Midbrain (tissue), 1 donor: ENCODE measurements at places on chromosomes 13 and 19.

DNA sequence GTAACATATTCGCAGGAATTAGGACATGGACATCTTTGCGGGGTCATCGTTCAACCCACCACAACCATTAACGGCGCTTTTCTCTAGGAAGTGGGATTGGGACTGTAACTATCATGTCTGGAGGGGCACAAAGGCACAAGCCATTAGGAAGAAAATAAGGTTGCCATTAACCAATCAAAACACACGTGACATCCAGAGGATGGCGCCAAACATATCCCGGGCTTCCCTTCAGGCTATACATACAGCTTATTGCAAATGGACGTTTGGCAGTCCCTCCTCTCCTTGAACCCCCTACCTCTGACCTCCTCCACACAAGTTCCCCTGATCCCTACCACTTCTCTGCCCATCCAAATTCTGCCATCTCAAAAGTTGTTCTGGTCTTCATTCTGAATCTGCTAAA lies 26.6 kb upstream of the GSX1 start:
- no peak for DNase-seq

DNA sequence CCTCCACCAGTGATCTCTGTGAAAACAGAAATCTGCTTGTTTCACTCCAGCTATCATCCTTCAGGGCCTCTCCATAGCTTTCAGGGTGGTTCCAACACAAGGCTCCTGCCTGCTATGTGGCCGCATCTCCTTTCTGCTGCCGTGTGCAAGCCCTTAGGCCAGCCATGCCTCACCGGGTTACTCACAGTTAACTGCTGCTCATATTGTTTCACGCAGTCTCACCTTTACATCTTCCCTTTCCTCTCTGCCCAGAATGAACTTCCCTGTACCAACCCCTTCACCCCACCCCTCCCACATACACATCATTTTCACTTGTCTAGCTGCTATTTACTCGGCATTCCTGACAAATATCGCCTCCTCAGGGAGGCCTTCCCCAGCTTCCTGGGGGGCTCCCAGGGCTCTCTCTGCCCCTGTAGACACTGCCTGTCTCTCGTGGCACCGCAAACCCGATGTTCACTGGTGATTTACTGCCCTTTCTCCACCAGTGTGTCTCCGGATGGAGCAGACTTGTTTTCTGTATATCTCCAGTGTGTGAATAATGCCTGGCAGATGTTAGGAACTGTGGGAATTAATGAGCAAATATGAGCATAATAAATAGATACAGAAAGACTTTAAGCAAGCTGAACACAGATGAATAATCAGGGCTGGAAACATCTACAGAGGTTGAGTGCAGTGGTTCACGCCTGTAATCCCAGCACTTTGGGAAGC lies 39.3 kb upstream of the GPR183 start:
- no peak for DNase-seq

- DNase-seq = no peak
These were observed 175.1 kb upstream of the KL start for GRCh38 chr13:32840989-32841713.

DNA sequence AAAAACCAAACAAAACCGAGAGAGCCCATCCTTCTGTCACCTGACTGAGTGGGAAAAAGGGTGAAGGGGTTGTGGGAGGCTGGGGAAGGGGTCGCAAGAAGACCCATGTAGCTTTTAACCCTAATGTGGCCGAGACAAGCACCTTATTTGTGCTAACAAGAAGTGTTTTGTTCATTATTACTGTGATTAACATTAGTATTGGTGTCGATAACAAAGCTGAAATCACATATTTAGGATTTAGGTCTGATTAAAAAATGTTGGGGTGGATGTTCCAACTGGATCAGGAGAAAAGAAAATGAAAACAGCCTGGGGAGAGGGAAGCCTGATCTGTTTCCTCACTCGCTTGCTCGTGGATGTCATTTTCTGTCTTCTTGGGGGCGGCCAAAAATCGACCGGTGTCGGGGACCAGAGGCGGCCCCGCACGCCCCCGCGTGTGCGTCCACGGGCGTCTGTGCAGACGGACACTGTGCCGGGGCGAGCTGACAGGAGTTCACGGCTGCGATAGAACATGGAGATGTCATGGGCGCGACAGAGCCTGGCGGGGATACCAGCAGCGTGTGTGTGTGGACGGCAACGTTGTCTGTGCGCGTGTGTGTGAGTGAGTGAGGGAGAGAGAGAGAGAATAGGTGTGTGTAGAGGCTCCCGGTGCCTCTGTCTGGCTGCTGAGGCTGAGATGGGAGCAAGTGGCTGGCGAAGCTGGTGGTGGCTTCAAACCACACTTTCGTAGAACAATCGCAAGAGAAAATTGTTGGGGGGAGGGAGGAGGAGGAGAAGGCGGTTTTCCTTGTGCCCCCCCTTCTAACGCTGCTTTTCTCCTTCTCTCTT lies 29.1 kb downstream of the NFIX start:
- no peak for DNase-seq

GRCh38 chr13:101465877-101466276 lies 13.4 kb downstream of the ITGBL1 start:
- DNase-seq = no peak

DNA sequence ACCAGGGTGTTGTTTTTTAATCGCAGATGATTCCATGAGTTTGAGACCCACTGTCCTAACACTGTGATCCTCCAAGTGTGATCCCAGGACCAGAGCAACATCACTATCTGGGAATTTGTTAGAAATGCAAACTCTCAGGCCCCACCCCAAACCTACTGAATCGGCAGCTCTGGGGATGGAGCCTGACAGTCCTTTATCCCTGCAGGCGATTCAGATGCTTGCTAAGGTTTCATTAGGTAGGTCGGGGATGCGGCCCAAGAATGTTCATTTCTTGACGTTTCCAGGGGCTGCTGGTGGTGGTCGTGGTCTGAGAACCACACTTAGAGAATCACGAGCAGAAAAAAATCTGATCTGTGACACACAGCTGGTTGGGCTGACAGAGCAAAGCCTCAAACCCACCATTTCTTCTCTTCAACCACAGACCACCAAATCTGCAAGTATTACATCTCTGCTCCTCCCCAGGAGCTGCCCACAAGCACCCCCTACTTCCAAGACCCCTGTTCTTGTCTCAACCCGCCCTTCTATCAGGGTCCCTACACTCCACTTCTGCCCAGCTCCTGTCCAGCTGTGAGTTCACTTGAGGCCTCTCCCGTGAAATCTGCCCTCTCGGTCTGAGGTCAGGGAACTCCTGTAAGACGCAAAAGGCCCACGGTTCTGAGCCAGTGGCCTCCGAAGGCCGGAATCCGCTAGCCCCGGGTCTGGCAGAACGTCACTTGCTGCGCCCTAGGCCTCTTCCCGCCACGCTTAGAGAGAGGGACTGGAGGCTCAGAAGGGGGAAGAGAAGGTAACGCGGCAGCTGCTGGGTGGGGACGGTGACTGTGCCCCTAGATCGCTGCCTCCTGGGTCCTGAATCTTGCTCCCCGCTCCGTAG lies 1.1 kb upstream of the FARP1 start:
- DNase-seq = no peak

DNA sequence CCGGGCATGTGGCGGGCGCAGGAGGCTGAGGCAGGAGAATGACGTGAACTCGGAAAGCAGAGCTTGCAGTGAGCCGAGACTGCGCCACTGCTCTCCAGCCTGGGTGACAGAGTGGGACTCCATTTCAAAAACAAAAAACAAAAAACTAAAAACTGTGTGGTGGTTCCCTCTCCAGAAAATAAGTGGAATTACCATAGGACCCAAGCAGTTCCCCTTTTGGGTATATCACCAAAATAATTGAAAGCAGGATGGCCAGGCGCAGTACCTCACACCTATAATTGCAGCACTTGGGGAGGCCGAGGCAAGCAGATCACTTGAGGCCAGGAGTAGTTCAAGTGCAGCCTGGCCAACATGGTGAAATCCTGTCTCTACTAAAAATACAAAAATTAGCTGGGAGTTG lies 15.7 kb upstream of the LDLR start:
- DNase-seq = no peak

GRCh38 chr13:36536546-36536945 lies 104.3 kb downstream of the CCNA1 start:
- DNase-seq = no peak

DNA sequence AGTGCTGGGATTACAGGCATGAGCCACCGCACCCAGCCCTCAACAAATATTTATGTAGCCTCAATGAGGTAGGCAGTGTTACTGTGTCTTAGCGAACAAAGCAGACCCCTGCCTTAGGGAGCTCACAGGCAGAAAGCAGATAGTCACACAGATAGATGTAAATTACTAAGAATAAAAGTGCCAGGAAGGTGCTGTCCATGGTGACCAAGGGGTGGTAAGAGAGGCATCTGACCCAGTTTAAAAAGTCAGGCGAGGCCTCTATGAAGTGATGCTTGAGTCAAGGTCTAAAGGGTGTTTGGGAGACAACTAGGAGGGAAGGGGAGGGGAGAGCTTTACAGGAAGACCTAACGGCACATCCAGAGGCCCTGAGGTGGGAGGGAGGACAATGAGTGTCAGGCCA lies 12.4 kb upstream of the CACNG7 start:
- no peak for DNase-seq

DNA sequence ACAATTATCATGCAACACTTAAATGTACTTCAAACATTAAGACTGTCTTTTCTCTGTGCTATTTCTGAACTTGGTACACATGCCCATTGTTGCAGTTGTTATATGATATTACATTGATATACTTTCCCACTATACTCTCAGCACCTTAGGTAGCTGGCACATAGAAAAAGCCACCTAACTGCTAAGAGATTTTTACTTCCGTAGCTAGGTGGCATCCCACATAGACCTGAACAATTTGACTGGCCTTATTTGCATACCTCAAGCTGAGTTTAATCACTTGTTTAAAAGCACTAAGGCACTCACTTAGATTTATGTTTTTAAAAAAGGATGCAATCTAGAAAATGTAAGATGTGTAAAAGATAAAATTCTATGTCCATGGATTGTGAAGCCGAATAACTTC lies 194.2 kb downstream of the POU4F1 start:
- no peak for DNase-seq
